Cerebellar nuclear complex (tissue), 1 donor: ENCODE measurements at places on chromosomes 13 and 19.

GRCh38 chr13:102460806-102461205, 59.0 kb upstream of the FGF14 start:
- DNase-seq, result no peak

DNA sequence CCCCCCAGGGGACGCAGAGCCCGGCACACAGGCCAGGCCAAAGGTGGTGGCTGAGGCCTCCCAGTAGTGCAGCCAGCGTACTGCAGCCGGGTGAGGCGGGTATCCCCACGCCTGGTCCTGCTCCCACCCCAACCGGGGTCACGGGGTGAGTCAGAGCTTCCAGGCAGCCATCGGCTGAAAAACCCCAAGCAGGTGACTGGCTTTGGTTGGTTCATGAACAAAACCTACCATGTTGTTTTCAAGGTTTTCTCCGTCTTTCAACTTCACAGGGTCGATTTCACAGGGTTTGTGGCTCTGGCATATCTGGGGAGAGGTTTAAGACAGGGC, 42.1 kb upstream of the C13orf46 start:
- no peak for DNase-seq

GRCh38 chr13:39415008-39415802, 187.8 kb downstream of the LHFPL6 start:
- DNase-seq, result no peak

- no peak for DNase-seq
These were observed 10.7 kb upstream of the SUPT20H start for GRCh38 chr13:37070145-37070695.

DNA sequence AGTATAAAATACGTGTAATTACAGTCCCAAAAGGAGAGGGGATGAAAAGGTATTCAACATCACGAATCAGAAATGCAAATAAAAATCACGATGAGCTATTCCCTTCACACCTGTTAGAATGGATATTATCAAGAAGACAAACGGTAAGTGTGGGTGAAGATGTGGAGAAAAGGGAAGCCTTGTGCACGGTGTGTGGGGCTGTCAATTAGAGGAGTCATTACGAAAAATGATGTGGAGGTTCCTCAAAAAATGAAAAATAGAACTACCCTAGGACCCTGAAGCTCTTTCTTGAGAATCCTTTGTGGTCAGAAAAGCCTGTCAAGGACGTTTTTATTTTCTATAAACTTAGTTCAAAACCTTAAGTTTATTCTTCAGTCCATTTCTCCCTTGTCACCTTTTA, 19.4 kb downstream of the NLRP11 start:
- DNase-seq, result no peak

GRCh38 chr19:33552191-33552927, 30.8 kb upstream of the PEPD start:
- DNase-seq, result no peak
